ENCODE measurements at places on chromosomes 4 and X. TPM values are rescaled to one million over a fixed set of nuclear protein-coding genes. Genes with fewer than 3 reads are reported as not detected.

GABRA4 gene
- total RNA-seq, result not detected

LARP7 gene
- total RNA-seq, result 28.5 TPM

TCEAL2 gene
- total RNA-seq, result not detected

SLC25A43 gene
- total RNA-seq, result 2.7 TPM

NELFA gene
- total RNA-seq, result 18.8 TPM

RXFP1 gene
- total RNA-seq, result not detected

PGK1 gene
- total RNA-seq, result 334 TPM

CSN1S1 gene
- total RNA-seq, result not detected

MXD4 gene
- 27.9 TPM for total RNA-seq

ASMT gene
- total RNA-seq, result not detected

PDLIM3 gene
- total RNA-seq, result 1,062 TPM

PALLD gene
- total RNA-seq, result 165 TPM

EMCN gene
- 11.5 TPM for total RNA-seq

TMPRSS11D gene
- total RNA-seq, result not detected

CENPVL1 gene
- total RNA-seq, result not detected

GPRASP2 gene
- 1.3 TPM for total RNA-seq

GPC4 gene
- total RNA-seq, result 3.1 TPM

RHOXF1 gene
- not detected for total RNA-seq

C4orf36 gene
- not detected for total RNA-seq

CLDN2 gene
- total RNA-seq, result not detected

WDR17 gene
- total RNA-seq, result 0.10 TPM

GK gene
- 3.8 TPM for total RNA-seq

IL21 gene
- not detected for total RNA-seq

GLOD5 gene
- total RNA-seq, result not detected

SLITRK2 gene
- not detected for total RNA-seq

FAM47E gene
- total RNA-seq, result 0.56 TPM

CYTL1 gene
- total RNA-seq, result not detected

F9 gene
- 0.46 TPM for total RNA-seq

CT55 gene
- not detected for total RNA-seq

NXF2 gene
- total RNA-seq, result not detected

USP51 gene
- 0.33 TPM for total RNA-seq

XPNPEP2 gene
- total RNA-seq, result 1.3 TPM

KDR gene
- 13.5 TPM for total RNA-seq

PNCK gene
- total RNA-seq, result not detected

DNAAF6 gene
- total RNA-seq, result not detected

CORIN gene
- not detected for total RNA-seq

KLB gene
- not detected for total RNA-seq

CXCL3 gene
- not detected for total RNA-seq

GC gene
- total RNA-seq, result not detected

TMPRSS11F gene
- total RNA-seq, result not detected

HERC5 gene
- 1.5 TPM for total RNA-seq

MTHFD2L gene
- total RNA-seq, result 7.0 TPM

GIMD1 gene
- not detected for total RNA-seq

MAGEB17 gene
- not detected for total RNA-seq

MSX1 gene
- 1.2 TPM for total RNA-seq

PDGFC gene
- 10.7 TPM for total RNA-seq

PGM2 gene
- total RNA-seq, result 1.8 TPM

CXorf49 gene
- total RNA-seq, result not detected

MGARP gene
- total RNA-seq, result 0.65 TPM

TREX2 gene
- total RNA-seq, result not detected

TMEM271 gene
- not detected for total RNA-seq

HMGN5 gene
- total RNA-seq, result 0.97 TPM

PLXNB3 gene
- total RNA-seq, result 0.16 TPM

CDKN2AIP gene
- 9.2 TPM for total RNA-seq

TXLNG gene
- 6.9 TPM for total RNA-seq
